ENCODE measurements at places on chromosomes 2 and 18.

DNA sequence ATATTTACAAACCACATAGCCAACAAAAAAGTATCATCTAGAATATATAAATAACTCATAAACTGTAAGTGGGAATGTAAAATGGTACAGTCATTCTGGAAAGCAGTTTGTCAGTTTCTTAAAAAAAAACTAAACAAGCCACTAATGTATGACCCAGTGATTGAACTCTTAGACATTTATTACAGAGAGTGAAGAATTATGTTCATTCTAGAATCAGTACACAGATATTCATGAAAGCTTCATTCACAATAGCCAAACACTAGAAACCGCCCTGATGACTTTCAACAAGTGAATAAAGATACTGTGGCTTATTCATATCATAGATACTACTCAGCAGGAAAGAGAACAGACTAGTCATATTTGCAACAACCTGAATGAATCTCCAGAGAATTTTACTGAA is 1541.5 kb downstream of the LRP1B start:
- no peak for DNase-seq

DNA sequence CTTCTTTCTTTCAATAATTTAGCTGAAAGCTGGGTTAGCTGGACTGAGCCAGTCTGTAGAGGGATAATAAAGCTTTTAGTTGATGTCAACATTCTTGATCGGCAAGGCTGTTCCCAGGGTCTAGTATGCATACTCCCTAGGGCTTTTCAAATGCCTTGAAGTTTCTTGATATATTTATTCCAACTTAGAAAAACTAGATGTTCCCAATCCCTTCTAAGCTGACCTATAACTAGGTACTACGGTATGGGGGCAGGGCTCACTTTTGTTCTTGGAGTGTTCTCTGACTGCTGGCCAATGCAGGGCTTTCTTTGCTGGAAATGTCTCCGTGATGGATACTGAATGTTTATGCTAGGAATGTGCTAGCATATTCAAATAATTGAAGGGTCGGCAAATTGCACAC is 258.6 kb upstream of the TANK start:
- no peak for DNase-seq

DNA sequence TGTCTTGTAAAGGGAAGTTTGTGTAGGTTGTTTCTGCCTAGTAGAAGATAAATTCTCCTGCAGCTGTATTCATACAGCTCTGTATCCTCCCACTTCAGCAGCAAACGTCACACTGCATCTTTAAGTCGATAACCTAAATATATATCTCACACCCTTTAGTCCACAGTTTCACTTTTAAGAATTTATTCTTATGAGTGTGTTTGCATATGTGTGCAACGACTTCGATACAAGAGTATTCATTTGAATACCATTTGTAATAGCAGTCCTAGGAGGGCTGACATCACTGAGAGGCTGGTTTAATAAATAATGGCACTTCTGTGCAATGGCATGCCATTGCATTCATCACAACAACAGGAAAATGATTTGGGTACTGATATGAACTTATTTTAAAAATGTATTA is 63.8 kb upstream of the MSH6 start:
- no peak for DNase-seq

DNA sequence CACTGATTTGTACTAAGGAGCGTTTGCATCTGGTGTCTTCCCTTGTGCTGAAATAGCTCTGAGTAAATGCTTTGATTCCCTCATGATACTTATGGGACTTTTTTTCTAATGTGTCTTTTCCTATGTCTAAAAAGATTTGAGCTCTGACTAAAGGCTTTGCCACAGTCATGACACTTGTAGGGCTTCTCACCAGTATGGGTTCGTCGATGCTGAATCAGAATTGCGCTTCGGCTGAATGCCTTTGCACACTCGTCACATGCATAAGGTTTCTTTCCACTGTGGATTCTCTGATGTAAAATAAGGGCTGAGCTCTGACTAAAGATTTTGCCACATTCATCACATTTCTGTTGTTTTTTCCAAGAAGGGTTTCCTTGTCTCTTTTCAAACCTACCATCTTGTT is 8.0 kb downstream of the ZNF396 start:
- no peak for DNase-seq

- no peak for DNase-seq
Observed at GRCh38 chr18:26771524-26771923, 94.0 kb downstream of the AQP4 start.

- no peak for DNase-seq
Observed at GRCh38 chr2:27714851-27715291, 51.2 kb downstream of the SLC4A1AP start.

- DNase-seq: no peak
Observed at GRCh38 chr2:238010572-238010971, 43.8 kb downstream of the UBE2F start.

Data from NCI-H2107 (cell line).